ENCODE measurements at places on chromosomes 13 and 19.

GRCh38 chr13:35765366-35765765, 288.9 kb upstream of the MAB21L1 start:
- no peak for DNase-seq

DNA sequence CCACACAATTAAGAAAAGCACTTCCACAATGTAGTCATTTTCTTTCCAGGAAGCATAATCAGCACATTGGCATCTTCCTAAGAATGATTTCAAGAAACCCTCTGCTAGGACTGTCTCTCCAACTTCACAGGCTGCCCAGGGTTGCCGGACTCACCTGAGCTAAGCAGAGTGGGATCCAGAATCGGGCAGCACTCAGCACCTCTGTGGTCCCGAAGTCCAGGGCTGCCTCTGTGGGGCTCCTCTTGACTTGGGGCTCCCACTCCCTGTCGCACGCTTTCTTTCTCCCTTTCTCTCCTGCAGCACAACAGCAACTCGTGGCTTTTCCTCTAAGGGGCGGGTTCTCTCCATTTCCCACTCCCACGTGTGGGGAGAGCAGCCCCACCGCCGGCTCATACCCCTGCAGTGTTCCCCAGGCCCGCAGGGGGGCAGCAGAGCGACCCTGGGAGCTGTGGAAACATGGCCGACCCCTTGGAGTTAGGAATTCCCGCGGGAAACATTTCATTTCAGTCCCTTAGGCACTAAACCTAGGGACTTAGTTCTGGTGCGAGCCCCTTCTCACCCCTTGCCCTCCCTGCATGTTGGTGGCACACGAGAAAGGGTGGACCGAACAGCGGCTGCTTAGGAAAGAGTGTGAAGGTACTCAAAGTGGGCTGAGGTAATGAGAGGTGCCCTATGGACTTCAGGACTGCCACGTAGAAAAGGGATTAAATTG, at the start of gene TMEM272:
Gene TMEM272, minus strand, starts transcription at position 316 of the 712 bp plus-strand sequence. CDS start 6,647 bp downstream, outside the sequence.
- no peak for DNase-seq

GRCh38 chr13:38223089-38223488, 126.6 kb upstream of the UFM1 start:
- DNase-seq: no peak

GRCh38 chr13:74067818-74068217, 66.4 kb downstream of the KLF12 start:
- DNase-seq: no peak

- DNase-seq: no peak
These were observed 35.9 kb upstream of the C13orf46 start for GRCh38 chr13:114009590-114010400.

DNA sequence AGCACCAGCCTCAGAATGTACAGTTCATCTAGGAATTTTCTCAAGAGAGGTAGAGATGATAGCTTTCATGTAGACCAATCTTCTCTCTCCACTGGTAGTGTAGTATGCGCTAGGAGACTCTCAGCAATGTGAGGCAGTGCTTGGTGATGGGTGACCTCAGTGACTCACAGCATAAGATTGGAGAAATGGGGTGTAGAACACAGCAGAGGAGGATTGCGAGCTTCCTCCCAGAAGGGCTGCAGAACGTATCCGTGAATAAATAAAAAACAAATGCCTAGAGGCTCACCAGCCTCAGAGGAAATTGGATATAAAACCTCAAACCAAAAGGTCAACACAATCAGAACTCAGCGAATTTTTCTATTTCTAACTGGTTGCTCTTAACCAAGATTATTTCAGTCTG, 182.9 kb upstream of the RXFP2 start:
- no peak for DNase-seq

- DNase-seq: no peak
These were observed 214.6 kb downstream of the OXGR1 start for GRCh38 chr13:96779691-96780090.

GRCh38 chr13:61294467-61295191, 121.0 kb downstream of the PCDH20 start:
- no peak for DNase-seq

DNA sequence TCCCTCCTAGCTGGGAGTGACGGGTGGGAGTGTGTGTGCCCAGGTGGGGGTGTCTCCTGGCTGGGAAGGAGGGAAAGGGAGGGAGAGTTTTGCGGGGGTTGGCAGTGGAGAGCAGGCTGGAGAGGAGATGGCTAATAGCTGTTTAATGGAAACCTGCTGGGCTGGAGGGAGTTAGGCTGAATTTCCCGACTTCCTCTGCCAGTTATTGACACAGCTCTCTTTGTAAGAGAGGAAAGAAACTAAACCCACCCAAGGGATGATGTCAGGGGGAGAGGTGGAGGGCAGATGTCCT, 10.2 kb upstream of the ILF3 start:
- DNase-seq: no peak

DNA sequence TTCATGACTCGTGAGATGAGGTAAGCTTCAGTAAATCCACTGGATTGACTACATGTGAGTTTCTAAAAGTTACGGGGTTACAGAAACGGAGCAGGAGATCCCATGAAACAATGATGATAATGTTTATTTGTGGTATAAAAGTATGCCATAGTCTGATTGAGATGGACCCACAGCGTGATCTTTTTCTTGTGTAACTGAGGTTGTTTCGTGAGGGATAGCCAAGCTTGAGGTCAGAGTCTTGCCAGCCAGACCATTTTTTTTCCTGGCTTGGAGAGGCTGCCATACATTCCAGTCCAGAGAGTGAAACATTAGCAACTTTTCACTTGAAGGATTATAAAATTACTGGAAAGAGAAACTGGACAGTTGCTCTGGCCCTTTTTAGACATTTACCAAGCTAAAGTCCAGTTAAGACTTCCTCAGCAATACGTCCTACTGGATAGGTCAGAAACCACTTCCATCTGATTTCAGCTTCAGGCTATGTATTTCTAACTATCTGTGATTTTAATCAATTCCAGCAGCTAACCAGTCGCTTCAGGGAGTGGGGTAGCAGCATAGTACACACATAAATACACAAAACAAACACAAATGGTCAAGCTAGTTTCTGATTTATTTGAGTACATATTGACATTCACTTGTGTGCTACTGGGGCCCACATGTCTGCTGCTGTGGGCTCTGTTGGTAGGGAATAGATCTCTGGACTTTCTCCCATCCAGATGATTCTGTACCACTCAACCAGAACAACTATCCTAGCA, 194.6 kb downstream of the POSTN start:
- no peak for DNase-seq

DNA sequence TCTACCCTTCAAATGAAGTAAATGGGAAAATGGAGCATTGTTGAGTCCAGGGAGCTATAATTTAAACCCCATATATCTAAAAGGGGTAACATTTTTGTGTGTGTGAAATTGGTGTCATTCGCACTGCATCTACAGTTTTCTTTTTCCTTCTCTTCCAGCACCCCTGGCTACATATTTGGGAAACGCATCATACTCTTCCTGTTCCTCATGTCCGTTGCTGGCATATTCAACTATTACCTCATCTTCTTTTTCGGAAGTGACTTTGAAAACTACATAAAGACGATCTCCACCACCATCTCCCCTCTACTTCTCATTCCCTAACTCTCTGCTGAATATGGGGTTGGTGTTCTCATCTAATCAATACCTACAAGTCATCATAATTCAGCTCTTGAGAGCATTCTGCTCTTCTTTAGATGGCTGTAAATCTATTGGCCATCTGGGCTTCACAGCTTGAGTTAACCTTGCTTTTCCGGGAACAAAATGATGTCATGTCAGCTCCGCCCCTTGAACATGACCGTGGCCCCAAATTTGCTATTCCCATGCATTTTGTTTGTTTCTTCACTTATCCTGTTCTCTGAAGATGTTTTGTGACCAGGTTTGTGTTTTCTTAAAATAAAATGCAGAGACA, 28.6 kb downstream of the ALOX5AP start:
- DNase-seq: no peak

- DNase-seq: no peak
These were observed 14.6 kb downstream of the MKNK2 start for GRCh38 chr19:2036424-2036823.

- no peak for DNase-seq
These were observed 95.2 kb downstream of the USP12 start for GRCh38 chr13:27076421-27076820.

- no peak for DNase-seq
These were observed 97.6 kb upstream of the MIR17HG start for GRCh38 chr13:91249861-91250260.

- no peak for DNase-seq
These were observed 8.6 kb downstream of the ZFP82 start for GRCh38 chr19:36409841-36410240.

GRCh38 chr19:33280351-33280921, 21.9 kb downstream of the CEBPA start:
- no peak for DNase-seq

GRCh38 chr13:59479629-59480028, 684.1 kb downstream of the DIAPH3 start:
- DNase-seq: no peak

DNA sequence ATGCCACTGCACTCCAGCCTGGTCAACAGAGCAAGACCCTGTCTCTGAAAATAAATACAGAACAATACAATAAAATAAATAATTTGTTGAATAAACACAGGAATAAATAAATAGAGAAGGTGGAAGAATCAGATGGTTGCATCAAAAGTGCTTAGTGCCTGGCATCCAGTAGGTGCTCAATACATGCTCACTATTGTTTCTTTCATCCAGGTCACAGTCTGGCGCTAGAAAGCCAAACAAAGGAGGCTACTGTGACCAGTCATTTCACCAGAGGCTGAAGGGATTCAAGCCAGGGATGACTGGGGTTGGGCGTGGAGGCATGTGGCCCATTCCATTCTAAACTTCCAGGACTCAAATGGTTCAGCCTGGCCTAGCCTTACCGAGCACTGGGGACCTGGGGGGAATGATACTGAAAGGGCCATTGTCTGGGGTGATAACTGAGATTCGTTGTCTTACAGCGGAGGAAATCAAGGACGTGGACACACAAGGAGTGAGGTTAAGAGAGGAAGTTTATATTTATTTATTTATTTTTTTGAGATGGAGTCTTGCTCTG, 3.6 kb upstream of the NDUFB7 start:
- DNase-seq: no peak

DNA sequence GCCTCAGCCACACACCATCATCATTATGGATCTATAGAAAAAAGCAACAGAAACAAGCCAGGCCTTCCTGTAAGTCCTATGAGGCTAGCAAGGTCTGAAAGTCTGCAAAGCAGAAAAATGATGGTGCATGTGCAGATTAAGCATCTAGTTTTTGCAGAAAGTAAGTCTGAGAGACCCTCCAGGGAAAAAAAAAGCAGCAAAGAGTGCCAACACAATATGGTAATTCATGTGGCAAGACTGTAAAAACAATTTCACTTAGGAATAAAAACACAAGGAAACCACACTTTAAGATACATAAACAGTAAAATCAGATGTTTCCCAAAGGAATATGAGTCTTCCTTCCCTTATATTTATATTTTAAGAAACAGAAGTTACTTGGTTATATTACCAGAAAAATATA, 112.3 kb upstream of the FBXL3 start:
- DNase-seq: no peak

- DNase-seq: no peak
These were observed 37.5 kb downstream of the SUGP2 start for GRCh38 chr19:18995804-18996241.

DNA sequence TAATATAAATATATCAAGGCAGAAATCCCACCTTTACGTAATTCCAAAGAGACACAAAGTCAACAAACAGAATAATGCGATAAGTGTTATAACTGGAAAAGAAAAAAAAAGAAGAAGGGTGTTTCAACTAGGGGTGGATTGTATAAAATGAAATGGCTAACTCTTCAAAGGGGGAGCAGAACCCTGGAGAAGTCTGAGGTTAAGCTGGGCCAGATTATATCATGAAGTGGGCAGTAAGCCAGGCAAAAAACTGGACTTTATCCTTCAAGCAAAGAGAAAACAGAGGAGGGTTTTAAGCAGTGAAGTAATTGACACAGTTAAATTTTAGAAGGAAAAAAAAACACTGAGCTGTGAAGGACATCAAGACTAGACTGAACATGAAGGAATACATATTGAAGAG, 41.9 kb downstream of the TBC1D4 start:
- no peak for DNase-seq

GRCh38 chr13:21282065-21282464, 105.6 kb downstream of the MRPL57 start:
- DNase-seq: no peak

GRCh38 chr19:55857149-55857548, 20.8 kb downstream of the NLRP4 start:
- DNase-seq: no peak

GRCh38 chr13:111337741-111338140, 17.3 kb downstream of the TEX29 start:
- DNase-seq: no peak

GRCh38 chr13:29858667-29859066, 8.2 kb upstream of the UBL3 start:
- DNase-seq: no peak

DNA sequence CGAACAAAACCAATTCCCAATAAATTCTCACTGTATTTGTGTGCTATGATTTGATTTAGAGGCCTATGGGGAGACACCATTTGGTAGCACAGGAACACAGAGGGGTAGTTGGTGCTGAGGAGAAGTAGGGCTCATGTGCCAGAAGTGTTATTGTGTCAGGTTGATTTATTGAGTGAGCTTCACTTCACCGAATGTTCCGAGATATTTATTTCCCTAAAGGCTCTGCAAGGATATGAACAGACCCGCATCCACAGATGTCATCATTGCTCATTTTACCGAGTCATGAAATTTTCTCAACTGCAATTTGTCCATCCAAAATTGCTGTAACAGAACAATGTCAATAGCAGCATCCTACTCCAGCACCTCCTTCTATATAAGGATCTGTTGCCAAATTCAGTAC, 69.5 kb downstream of the DACH1 start:
- no peak for DNase-seq

DNA sequence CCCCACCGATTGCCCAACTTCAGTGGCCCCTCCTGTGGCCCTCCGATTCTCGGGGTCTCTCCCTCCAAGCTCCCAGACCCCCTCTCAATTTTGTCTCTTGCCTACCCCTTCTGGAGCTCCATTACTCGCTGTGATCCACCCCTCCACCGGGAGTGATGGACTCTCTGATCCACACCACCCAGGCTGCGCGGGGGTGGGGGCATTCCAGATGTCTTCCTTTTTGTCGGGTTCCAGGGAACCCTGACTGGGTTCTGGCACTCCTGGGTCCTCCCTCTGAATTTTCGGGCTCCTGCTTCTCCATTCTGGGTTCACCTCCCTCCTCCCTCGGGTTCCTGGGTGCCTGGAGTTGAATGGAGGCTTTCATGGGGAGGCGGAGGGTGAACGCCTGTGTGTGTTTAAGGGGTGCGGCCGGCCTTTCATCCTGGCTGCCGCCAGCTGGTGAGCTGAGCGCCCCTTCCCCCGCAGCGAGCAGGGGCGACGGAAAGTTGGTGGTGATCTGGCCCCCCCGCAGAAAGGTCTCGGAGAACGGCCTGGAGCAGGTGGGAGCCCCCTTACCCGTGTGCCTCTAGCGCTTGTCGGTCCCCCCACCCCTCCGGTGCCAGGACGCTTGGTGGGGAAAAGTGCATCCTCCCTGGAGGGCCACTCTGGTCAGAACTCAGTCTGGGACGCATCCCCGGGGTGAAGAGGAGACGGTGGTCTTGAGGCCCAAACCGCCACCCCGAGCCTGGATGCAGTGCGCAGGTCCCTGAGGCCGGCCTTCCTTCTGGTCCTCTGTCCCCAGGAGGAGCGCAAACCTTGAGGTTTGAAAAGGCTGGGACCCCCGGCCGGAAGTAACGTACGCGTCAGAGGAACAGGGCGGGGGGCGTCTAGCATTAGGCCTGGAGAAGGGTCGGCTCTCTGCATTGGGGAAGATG, 1.6 kb downstream of the MISP3 start:
- no peak for DNase-seq

GRCh38 chr19:19232261-19232721, 20.5 kb downstream of the NCAN start:
- DNase-seq: no peak

- no peak for DNase-seq
These were observed 63.1 kb downstream of the ATP11A start for GRCh38 chr13:112752711-112753541.

All from stimulated activated CD8-positive, alpha-beta memory T cell treated with anti-CD3 and anti-CD28 coated beads, Interleukin-15, amount 100 ng/mL, for 1 hour (primary cell).